K562 (cell line): ENCODE measurements at places on chromosomes 2 and 18. TPM values are rescaled to one million over a fixed set of nuclear protein-coding genes. Genes with fewer than 3 reads are reported as not detected.

DNA sequence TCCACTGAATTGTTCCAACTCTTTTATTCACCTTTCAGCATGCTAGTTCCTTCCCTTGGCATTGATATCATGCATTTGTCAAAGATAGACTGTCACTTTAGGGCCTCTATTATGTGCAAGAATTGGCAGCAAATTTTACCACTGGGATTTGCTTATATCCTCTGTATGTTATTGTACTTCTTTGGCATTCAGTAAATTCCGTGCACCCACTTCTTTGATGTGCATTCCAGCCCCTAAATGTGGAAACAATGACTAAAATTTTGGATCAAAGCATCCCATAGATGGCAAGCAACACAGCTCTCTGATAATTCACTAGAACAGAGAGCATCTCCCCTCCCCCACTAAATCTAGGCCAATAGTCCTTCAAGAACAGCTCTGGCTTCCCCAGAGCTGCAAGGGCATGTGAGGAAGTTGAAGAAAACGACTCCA, 399.0 kb upstream of the HNRNPA3 start:
- no peaks in the 10 kb centered on the region for H3K4me1 ChIP-seq
- no peak overlapping the region for H3K4me3 ChIP-seq
- no peak overlapping the region for H3K27ac ChIP-seq
- H3K27me3 ChIP-seq: no peaks in the 10 kb centered on the region
- no peaks in the 10 kb centered on the region for H3K36me3 ChIP-seq

DNA sequence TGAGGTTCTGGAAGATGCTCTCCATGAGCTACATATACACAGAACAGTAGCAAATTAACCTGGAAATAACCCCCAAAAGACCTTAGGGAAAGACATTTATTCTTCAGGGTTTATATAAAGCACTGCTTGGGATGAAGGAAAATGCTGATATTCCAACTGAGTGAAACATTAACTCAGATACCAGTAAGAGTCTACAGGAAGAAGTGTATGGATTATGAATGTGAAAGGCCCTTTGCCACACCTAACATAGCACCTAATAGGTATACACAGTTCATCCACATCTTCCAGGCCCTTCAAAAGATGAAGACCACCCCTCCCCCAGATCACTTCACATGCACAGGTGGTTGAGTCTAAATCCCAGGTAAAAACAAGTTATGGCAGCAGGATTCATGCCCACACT, 50.4 kb downstream of the MYO5B start:
- H3K36me3 ChIP-seq: no peaks in the 10 kb centered on the region
- DNase-seq: no peak
- no peak overlapping the region for H3K27ac ChIP-seq
- H3K27me3 ChIP-seq: peaks cover 10% of the 10 kb centered on the region; the same call in 1 of the 2 replicates
- no peaks in the 10 kb centered on the region for H3K4me1 ChIP-seq
- H3K4me3 ChIP-seq: no peak overlapping the region

DNA sequence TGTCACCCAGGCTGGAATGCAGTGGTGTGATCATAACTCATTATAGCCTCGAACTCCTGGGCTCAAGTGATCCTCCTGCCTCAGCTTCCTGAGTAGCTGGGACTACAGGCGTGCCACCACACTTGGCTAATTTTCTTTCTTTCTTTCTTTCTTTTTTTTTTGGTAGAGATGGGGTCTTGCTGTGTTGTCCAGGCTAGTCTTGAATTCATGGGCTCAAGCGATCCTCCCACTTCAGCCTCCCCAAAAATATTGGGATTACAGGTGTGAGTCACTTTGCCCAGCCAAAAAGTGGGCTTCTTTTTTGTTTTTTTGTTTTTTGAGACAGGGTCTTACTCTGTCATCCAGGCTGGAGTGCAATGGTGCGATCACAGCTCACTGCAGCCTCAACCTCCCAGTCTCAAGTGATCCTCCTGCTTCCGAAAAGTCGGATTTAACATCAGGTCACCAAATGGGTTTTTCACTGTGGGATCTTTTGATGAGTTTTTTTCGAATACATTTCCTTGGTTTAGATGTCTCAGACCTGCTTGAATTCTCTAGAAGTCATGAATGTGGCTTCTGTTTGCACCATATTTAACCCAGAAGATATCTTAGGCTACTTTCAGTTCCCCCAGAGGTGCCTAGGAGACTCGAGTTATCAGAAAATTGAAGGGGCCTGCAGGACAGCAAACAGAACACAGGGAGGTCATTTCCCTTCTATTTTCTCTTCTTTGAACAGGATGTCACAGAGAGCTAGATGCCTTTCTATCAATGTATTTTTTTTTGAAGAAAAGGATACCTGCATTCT, 8.9 kb downstream of the RAB31 start:
- H3K4me1 ChIP-seq: peaks cover 6% of the 10 kb centered on the region
- H3K4me3 ChIP-seq: no peak overlapping the region
- H3K27me3 ChIP-seq: no peaks in the 10 kb centered on the region
- DNase-seq: no peak

- no peaks in the 10 kb centered on the region for H3K27me3 ChIP-seq
- H3K4me1 ChIP-seq: no peaks in the 10 kb centered on the region
- no peak overlapping the region for H3K27ac ChIP-seq
- no peak overlapping the region for H3K4me3 ChIP-seq
- no peaks in the 10 kb centered on the region for H3K36me3 ChIP-seq
Measured at GRCh38 chr2:84792856-84793522, 87.9 kb downstream of the TRABD2A start.

RAPGEF4 gene
- 0.33 TPM in 1 of 2 replicates, not detected in the other for total RNA-seq

GRCh38 chr2:191349990-191350389, 104.8 kb downstream of the MYO1B start:
- H3K4me3 ChIP-seq: no peak overlapping the region
- H3K27me3 ChIP-seq: no peaks in the 10 kb centered on the region; the same call in 1 of the 2 replicates
- H3K4me1 ChIP-seq: no peaks in the 10 kb centered on the region
- no peak overlapping the region for H3K27ac ChIP-seq
- DNase-seq: no peak

LYPD6 gene
- total RNA-seq: not detected in 2 replicates

DNA sequence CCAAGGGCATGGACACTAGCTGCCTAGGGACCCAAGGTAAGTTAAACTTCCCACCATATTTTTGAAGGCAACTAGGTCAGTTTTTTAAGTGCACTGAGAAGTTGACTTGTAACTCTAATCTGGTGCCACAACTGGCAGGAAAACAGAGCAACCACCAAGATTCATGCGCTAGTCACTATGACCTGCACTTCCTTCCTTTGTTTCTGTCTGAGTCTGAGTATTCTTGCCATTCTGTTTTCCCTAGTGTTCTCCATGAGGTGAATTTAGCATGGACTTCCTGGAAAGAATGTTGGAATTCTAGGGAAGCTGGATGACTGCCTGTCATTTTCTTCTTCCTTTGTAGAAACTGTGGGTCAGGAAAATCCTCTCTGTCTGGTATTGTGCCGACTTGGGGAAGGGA, 249.0 kb downstream of the GALNT13 start:
- DNase-seq: no peak
- H3K36me3 ChIP-seq: no peaks in the 10 kb centered on the region
- H3K4me1 ChIP-seq: no peaks in the 10 kb centered on the region
- H3K27ac ChIP-seq: no peak overlapping the region
- no peak overlapping the region for H3K4me3 ChIP-seq

GRCh38 chr2:200590090-200590489, 4.3 kb downstream of the AOX1 start:
- no peak overlapping the region for H3K4me3 ChIP-seq
- no peaks in the 10 kb centered on the region for H3K4me1 ChIP-seq
- no peak overlapping the region for H3K27ac ChIP-seq
- no peaks in the 10 kb centered on the region for H3K36me3 ChIP-seq
- DNase-seq: no peak

DRC1 gene
- total RNA-seq: not detected in 2 replicates

COL6A3 gene
- total RNA-seq: 4.1 and 4.3 TPM in 2 replicates

DNA sequence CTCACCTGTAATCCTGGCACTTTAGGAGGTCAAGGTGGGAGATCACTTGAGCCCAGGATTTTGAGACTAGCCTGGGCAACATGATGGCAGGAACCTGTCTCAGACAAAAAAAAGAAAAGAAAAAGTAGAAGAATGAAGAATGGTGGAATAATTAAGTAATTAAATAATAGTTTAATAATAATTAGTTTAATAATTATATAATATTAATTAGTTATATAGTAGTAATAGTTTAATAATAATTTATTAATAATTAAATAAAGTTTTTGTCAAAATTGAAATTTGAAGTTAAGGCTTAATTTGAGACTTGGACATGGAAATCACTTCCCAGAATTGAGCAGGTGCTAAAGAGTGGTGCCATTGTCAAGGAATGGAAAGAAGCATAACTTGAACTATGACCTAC, 52.2 kb upstream of the ABCA12 start:
- no peak overlapping the region for H3K27ac ChIP-seq
- no peaks in the 10 kb centered on the region for H3K36me3 ChIP-seq
- H3K4me1 ChIP-seq: no peaks in the 10 kb centered on the region
- DNase-seq: no peak
- no peak overlapping the region for H3K4me3 ChIP-seq

DNA sequence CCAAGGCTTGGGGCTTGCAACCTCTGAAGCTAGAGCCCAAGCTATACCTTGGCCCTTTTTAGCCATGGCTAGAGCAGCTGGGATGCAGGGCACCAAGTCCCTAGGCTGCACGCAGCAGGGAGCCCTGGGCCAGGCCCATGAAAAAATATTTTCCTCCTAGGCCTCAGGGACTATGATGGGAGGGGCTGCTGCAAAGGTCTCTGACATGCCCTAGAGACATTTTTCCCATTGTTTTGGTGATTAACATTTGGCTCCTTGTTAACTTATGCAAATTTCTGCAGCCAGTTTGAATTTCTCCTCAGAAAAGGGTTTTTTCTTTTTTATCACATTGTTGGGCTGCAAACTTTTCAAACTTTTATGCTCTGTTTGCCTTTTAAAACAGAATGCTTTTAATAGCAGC, 56.9 kb upstream of the LHCGR start:
- DNase-seq: no peak
- no peaks in the 10 kb centered on the region for H3K36me3 ChIP-seq
- H3K4me1 ChIP-seq: no peaks in the 10 kb centered on the region
- H3K27ac ChIP-seq: no peak overlapping the region
- H3K4me3 ChIP-seq: no peak overlapping the region

DNA sequence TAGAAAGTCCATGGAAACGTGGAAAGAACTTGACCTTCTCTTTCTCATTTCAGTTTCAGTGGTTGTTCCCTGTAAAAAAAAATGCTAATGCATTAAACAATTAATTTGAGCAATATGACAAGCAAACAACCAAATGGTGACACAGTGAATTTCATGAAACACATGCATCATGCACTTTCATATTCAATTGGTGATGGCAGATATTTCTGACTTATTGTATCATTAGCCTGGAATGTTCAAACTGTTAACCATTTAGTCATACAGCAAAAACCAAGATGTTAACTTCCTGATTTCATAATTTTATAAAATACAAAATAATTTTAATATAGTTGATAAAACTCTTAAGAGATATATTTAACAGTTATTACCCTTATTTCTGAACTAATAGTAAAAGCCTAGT, 85.5 kb downstream of the SCN1A start:
- no peaks in the 10 kb centered on the region for H3K27me3 ChIP-seq
- no peak overlapping the region for H3K4me3 ChIP-seq
- no peaks in the 10 kb centered on the region for H3K4me1 ChIP-seq
- H3K27ac ChIP-seq: no peak overlapping the region
- no peak for DNase-seq

DNA sequence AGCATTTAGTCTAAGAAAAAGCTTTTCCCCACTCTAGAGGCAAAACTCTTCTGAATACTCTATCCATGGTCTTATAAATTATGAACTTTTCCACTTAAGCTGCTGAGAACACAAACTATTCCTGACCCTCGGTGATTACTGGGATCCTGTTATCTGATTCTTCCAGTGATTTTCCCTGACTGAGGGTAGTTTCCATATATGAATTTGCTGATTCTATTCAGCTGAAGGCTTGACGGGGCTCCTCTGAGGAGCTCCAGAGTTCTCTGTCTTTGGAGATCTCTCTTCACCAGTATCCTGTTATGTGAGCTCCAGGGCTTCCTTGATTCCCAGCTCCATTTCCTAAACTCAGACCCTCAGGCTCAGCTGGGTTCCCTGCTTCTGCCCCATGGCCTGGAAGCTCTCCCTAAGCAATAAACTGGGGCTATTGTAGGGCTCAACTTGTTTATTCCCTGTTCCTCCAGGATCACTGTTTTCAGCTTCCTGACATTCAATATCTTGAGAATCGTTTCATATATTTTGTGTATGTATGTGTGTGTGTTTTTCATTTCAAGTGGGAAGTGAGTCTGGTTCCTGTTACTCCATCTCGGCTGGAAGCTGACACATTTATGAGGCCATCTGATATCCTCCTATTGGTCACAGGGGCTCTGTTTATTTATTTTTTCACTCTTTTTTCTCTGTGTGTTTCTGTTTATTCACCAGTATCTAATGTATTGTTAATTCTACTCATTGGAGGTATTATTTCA, 78.2 kb downstream of the ARHGAP28 start:
- H3K4me3 ChIP-seq: no peak overlapping the region
- H3K27ac ChIP-seq: no peak overlapping the region
- H3K36me3 ChIP-seq: no peaks in the 10 kb centered on the region

DNA sequence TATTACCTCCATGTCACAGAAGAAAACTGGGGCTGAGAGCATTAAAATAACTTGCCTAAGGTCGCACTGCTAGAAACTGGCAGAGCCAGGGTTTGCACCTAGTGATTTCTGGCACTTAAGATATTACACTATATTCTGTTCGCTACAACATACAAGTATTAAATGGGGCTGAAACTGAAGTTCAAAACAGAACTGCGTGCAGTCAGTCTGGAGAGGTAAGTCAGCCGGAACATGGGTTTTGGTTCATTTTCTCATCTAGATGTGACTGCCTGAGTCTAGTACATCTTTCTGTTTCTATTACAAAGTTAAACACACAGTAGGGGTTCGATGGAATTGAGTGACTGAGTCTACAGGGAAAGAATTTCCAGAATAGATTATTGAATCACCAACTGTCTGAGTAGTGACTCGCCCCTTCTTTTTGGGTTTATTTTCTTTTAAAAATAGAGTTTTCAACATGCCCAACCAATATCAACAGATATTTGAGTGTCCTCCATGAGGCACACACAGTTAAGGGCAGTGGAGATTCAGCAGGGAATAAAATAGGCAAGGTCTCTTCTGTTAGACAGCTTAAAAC, 150.8 kb downstream of the RNF152 start:
- H3K4me1 ChIP-seq: no peaks in the 10 kb centered on the region
- no peak for DNase-seq
- H3K4me3 ChIP-seq: no peak overlapping the region
- no peak overlapping the region for H3K27ac ChIP-seq
- H3K36me3 ChIP-seq: no peaks in the 10 kb centered on the region
- no peaks in the 10 kb centered on the region for H3K27me3 ChIP-seq

- peaks cover 12% of the 10 kb centered on the region; the same call in 2 of the 3 replicates for H3K4me1 ChIP-seq
- peak overlapping the region; percentile 89 for H3K27ac ChIP-seq
- H3K36me3 ChIP-seq: peaks cover 47% of the 10 kb centered on the region
- H3K27me3 ChIP-seq: no peaks in the 10 kb centered on the region
- DNase-seq: no peak
- H3K4me3 ChIP-seq: peak overlapping the region; percentile 99
Measured at GRCh38 chr2:3557639-3558204, 411 bp downstream of the RNASEH1 start.

DNA sequence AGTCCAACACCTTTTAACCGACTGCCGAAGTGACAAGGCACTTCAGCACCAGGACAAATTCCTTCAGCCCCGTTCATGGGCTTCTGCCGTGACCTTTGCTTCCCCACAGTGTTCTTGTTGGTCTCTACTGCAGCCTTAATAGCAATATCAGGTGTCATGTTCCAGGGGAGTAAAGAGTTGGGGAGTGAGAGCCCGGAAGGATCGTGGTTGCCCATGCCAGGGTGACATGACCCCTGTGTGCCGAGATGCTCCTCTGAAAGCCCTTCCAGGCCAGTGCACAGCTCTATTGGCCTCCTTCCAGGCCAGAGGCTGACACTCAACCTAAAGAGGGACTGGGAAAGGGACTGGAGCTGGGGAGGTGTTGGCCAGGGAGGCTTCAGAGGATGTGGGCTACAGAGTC, 279.2 kb downstream of the CYRIA start:
- H3K27ac ChIP-seq: no peak overlapping the region
- no peaks in the 10 kb centered on the region for H3K4me1 ChIP-seq
- no peaks in the 10 kb centered on the region for H3K36me3 ChIP-seq
- H3K27me3 ChIP-seq: no peaks in the 10 kb centered on the region
- DNase-seq: no peak
- no peak overlapping the region for H3K4me3 ChIP-seq
